Smooth muscle cell of the brain vasculature (primary cell): ENCODE measurements at places on chromosomes 7 and 10.

DNA sequence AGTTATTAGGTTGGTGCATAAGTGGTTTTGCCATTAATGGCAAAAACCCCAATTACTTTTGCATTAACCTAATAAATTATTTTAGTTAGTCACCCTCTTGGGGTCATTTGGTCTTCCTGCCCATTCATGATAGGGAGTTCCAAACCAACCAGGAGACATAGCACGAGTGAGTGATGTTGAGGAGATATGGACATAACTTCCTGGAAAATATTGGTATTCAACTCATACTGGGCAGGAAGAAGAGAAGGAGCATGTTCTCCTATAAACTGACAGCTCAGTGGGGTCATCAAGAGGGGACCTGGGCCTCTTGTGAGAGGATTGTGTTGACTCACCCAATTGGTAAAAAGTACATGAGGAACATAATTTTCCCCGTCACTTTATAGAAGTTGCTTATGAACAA lies 23.7 kb downstream of the SPAG6 start:
- DNase-seq, result no peak

DNA sequence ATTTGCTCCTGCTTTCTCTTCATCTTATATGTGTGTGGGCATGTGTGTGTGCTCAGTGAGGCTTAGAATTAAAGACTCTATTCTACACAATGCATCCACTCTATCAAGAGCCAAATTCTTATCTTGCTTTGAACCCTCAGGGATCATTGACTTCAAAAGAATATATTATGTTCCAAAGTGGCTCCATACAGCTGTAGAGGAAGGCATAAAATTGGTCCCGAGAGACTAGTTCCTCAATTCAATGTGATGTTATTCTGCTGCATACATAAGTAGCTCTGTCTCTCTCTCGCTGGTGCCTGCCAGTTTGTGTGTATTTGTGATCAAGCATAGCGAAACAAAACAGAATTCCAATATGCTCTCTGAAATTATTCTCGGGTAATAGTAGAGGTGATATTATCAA lies 997.9 kb upstream of the POT1 start:
- no peak for DNase-seq

DNA sequence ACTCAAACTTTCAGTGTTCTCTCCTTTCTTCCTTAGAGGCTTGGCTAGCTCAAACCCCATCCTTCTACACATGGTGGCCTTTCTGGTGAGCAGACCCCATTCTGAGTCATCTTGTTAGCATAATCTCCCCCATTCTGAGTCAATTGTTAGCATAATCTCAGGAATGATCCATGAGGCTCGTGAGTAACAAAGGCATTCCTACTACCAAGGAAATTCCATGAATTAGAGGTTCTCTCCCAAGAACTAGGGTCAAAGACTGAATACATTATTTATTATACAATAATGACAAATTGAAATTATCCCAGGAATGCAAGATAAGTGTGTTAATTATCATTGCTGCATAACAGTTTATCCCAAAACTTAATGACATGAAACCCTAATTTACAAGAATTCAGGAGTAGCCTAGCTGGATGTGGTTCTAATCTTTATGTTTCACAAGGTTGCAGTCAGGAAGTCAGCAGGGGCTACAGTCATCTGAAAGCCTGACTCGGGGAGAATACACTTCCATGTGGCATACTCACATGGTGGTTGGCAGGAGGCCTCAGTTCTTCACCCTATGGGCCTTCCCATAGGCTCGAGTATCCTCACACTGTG lies 100.2 kb downstream of the MMRN2 start:
- DNase-seq, result no peak

DNA sequence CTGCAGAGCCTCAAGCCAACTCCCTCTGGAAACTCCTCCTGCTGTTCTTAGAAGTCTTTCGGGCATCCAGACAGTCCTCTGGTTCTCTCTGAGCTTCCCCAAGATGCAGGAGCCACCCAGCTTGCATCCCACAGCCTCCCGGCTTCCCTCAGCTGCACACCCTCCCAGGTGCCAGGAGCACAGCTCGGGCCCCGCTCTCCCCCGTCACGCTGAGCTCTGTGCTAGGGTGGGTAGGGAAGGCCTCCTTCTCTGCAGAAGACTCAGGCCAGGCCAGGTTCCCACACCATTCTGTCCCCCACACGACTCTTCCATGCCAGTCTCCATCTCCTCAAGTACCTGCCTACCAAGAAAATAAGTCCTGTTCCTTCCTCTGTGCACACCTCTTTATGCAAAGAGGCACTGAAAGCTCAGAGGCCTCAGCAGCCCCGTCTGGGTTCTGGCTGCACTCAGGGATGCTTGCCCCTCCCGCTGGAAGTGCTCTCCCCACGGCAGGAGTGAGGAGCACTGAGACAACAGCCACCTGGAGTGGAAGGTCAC lies 537.1 kb downstream of the PTPRN2 start:
- DNase-seq, result no peak

DNA sequence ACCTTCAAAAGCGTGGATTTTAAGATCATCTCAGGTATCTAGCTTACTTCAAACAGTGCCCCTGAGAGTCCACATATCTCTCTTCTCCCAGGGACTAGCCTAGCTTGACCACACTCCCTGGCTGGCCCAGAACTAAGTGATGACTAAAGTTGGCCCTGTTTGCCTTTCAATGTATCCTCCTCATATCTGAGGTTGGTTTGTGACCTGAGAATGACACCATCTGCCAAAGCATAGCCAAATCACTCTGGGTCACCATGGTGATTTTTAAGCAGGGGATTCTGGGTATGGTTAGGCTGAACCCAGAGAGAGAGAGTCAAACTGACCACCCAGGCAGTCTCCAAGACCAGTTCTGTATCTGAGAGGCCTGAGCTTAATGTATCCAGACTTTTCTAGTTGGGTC lies 16.2 kb downstream of the CNNM1 start:
- no peak for DNase-seq

GRCh38 chr10:84190621-84191020 lies 3.7 kb upstream of the CDHR1 start:
- no peak for DNase-seq

GRCh38 chr10:132187430-132188138 lies 836 bp downstream of the DPYSL4 start:
- no peak for DNase-seq

DNA sequence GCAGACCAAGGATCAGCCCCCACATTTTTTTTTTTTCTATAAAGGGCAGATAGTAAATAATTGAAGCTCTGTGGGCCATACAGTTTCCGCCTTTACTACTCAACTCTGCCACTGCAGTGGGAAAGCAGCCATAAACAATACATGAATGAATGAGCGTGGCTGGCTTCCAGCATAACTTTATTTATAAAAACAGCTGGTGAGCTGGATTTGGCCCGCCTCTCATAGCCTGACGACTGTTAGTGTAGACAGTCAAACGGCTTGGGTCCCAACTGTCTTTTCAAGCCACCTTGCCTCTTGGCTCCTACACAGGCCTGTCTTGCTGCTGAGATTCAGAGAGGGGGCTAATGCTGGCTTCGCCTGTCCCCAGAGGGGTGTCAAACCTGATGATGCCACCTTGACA lies 169.8 kb upstream of the GPR26 start:
- DNase-seq, result no peak

- no peak for DNase-seq
Observed at GRCh38 chr7:113143486-113144257, 25.3 kb upstream of the SMIM30 start.

DNA sequence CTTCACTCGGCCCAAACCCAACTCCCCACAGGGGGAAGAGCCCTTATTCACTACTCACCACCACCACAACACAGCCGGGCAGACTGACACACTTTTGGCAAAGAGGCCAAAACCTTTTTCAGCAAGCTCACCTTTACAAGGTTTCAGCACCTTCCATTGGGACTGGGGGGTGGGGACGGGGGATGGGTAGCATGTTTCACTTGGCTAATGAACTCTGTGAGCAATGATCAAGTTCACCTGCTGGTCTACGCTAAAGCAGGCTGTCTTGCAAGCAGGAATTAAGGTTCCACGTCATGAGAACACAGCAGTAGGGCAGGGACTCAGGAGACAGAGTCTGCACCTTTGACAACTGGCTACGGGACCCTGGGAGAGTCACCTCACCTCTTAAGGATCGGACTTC lies 7.0 kb downstream of the FAM53B start:
- no peak for DNase-seq

- DNase-seq, result no peak
Observed at GRCh38 chr7:64807731-64808365, 13.6 kb downstream of the ZNF138 start.

DNA sequence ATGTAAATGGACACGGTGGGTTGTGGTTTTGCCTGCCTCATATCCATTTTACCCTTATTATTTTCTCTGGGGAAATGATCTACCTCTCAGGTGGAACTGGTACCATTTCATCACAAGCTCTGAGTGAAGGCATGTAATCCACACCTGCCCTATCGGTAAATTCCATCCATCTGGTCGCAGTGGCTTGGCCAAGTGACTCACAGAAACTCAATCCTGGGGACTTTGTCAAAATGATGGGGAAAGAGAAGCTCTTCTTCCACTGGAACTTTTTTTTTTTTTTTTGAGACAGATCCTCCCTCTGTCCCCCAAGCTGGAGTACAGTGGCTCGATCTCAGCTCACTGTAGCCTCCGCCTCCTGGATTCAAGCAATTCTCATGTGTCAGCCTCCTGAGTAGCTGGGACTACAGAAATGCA lies 48.2 kb upstream of the ANKRD1 start:
- no peak for DNase-seq
